A549 treated with dexamethasone at 1 μM for 4 hours (cell line): ENCODE measurements at places on chromosomes 3 and 15. TPM values are rescaled to one million over a fixed set of nuclear protein-coding genes. Genes with fewer than 3 reads are reported as not detected.

TAGLN3 gene
- total RNA-seq, result not detected in 5 replicates

UROC1 gene
- not detected in 5 replicates for total RNA-seq

KBTBD12 gene
- total RNA-seq, result not detected in 5 replicates

TMIE gene
- 0.07 to 0.29 TPM (median 0.11 TPM) in 5 replicates for total RNA-seq

CDCP1 gene
- total RNA-seq, result 7.7 to 9.9 TPM (median 9.1 TPM) in 5 replicates

NR2E3 gene
- total RNA-seq, result 0.09 to 0.41 TPM (median 0.23 TPM) in 5 replicates

SLC12A1 gene
- total RNA-seq, result not detected in 5 replicates

A4GNT gene
- not detected in 5 replicates for total RNA-seq

SLCO2A1 gene
- 0.16 to 0.38 TPM (median 0.20 TPM) in 5 replicates for total RNA-seq

SLC28A1 gene
- 0.04 TPM in 1 of 5 replicates, not detected in the others for total RNA-seq

COLQ gene
- 0.12 to 0.36 TPM (median 0.28 TPM) in 5 replicates for total RNA-seq

PFN2 gene
- 151 to 178 TPM (median 168 TPM) in 5 replicates for total RNA-seq

ESYT3 gene
- 0.36 to 0.79 TPM (median 0.52 TPM) in 5 replicates for total RNA-seq

SAMD7 gene
- not detected in 5 replicates for total RNA-seq

PRKCD gene
- 37.5 to 54.6 TPM (median 48.4 TPM) in 5 replicates for total RNA-seq

CHRD gene
- total RNA-seq, result 0.19 to 0.29 TPM (median 0.23 TPM) in 5 replicates

LRRIQ4 gene
- total RNA-seq, result not detected in 5 replicates

DTWD1 gene
- total RNA-seq, result 18.7 to 21.0 TPM (median 19.0 TPM) in 5 replicates

CHRNB4 gene
- 0.96 to 1.3 TPM (median 1.0 TPM) in 5 replicates for total RNA-seq

TCAIM gene
- 6.5 to 9.1 TPM (median 8.0 TPM) in 5 replicates for total RNA-seq

USP19 gene
- total RNA-seq, result 14.9 to 22.9 TPM (median 22.0 TPM) in 5 replicates

NR1I2 gene
- not detected in 5 replicates for total RNA-seq

IGF1R gene
- total RNA-seq, result 43.9 to 79.2 TPM (median 64.8 TPM) in 5 replicates

UCN2 gene
- total RNA-seq, result 4.9 to 8.5 TPM (median 6.9 TPM) in 5 replicates

C3orf70 gene
- 0.07 to 0.16 TPM (median 0.13 TPM) in 5 replicates for total RNA-seq

ZPLD1 gene
- total RNA-seq, result not detected in 5 replicates
